ENCODE measurements at places on chromosomes 4 and X.
A peak's percentile ranks its signal among the peaks of the same experiment; 100 is the strongest.

- no peak for DNase-seq
These were observed 882.7 kb upstream of the PCDH10 start for GRCh38 chr4:132266374-132266773.

- no peak for DNase-seq
These were observed 582.8 kb upstream of the CPEB2 start for GRCh38 chr4:14419516-14419915.

DNA sequence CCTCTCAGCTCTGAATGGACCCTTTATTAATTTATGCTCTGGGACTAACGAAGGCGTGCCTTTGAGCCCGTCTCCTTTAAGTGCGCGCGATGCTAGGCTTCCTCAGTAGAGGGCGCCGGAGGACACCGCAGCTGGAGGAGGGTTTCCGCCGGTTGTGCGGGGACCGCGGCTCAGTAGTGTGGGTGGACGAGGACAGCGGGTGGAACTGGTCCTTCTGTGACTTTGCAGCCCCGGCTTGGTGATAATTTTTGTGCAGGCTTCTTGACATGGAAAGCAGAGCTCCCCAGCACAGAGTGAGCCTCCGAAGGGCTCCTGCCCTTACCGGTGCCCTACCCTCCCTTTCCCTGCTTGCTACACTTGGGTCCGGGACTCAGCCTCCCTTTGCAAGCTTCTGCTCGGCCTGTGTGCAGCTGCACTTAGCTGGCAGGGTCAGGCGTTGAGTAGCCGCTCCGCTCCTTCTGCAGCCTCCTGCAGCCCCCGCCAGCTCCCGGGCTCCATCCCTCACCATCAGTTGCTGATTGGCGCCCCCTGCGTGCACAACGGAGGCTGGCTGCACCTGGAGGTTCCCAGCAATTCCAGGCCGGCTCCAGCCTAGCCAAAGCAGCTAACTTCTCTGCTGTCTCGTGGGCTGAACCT lies 26.8 kb upstream of the BOD1L1 start:
- DNase-seq: peak; percentile 83

DNA sequence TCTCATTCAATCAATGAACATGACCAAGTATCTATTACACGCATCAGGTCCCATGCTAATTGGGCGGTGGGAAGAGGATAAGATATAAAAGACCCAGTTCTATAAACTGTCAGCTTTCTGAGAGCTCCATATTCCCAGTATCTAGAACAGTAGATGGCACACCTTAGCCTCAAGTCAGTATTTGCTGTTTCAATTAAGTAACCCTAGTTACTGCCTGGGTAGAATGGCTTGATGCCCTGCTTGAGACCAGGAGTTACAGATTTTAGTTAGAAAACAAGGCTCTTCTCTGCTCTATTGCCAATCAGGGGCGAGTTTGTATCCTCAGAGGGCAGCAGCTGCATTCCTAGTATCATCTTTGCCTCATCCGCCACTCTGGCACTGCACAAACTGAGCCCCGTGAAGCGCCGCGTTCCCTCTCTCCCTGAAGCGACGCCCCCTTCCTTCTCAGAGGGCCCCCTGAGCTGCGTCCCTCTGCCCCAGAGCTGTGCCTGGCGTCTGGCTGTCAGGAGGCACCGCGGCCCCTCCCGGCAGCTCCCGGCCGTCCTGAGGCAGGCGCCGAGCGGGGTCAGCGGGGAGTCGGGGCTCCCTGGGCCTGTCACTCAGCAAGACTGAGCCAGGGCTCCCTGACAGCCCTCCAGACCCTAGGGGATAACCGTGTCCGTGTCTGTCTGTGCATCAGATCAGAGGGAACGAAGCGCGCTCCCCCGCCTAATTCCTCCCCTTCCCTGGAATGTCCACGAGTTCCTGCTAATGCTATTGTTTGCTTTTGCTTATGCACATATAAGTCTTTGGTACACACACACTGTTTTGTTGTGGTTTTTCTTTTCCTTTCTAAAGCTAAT lies 212.4 kb upstream of the TTC29 start:
- no peak for DNase-seq

- no peak for DNase-seq
These were observed 10.4 kb downstream of the SLC9B1 start for GRCh38 chr4:103008875-103009729.

GRCh38 chr4:112213091-112213490 lies 18.5 kb upstream of the AP1AR start:
- no peak for DNase-seq

DNA sequence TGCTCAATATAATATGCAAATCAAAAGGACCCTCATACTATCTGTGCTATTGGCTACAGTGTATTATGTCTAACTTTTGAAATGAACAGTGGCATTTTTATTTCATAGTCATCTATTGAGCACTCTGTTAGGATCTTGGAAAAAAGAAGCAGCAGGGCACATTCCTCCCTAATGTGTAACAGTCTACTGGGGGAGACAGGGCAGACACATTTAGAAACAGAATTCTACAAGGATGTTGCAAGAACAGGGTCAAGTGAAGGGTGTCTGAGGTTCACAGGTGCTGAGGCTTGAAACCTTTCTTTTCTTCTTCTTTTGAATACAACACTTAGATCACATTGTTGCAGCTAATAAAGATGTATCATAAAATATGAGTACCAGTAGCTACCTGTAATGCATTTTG lies 129.7 kb upstream of the SLC4A4 start:
- DNase-seq: no peak

DNA sequence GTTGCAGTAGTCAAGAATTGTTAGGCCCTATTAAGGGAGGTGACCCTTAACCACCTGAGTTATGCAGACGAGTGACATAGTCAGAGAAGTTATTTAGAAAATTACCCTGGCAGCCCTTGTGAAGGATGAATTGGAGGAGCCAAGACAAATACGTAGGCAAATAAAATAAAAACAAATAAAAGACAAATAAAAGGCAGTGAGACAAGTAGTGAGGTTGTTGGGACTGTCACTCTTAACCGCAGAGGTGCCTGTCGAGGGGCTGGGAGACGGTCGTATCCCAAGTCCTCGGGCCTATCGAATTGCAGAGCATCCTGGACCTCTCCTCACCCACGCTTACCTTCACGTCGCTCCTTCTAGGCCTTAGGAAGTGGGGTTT lies 58.0 kb upstream of the ZC4H2 start:
- DNase-seq: no peak

- no peak for DNase-seq
These were observed 6.9 kb downstream of the ZDHHC9 start for GRCh38 chrX:129836827-129837226.

DNA sequence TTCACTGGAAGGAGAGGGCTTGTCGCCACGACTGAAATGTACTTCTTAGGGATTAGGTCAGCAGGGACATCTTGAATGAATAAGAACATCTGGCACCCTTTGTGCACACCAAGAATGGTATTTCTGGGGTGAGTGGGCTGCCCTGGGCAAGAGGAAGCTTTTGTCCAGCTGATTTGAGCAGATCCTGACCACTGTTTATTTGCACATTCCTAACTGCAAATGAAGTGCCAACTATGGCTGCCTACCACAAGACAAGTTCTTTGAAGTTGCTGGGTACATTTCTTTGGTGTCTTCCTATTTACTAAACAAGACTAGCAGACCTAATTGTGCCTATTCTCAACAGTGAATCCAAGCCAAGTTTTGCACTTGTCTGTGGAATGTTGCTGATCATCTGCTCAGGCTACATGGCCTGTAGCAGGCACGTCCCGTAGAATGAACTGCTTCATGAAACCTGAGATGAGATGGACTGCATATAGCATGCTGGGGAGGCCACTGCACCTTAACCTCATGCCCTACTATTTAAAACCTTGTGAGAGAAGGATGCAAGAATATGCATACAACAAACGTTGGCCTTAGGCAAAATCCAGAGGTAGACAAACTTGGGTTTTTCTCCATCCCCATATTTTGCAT lies 45.0 kb downstream of the PIR start:
- no peak for DNase-seq

- DNase-seq: peak; percentile 67
These were observed 45.9 kb upstream of the CDKN2AIP start for GRCh38 chr4:183398298-183399125.

GRCh38 chr4:150476776-150477175 lies 105.2 kb upstream of the MAB21L2 start:
- DNase-seq: no peak

DNA sequence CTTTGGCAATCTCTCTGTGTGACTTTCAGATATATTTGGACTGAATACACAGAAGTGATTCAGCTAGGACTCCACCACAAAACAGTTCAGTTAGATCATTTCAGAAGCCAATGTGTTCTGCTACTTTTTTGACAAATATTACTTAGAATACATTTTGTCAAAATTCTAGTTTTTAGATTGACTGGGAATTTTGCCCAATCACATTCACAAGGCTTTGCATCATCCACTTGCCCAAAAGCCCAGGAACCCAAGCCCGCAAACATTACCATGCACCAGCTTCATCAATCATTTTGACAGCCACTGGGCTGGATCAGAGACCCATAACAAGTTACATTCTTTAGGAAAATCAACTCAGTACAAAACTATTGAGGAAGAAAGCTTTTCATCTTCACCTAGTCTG lies 256.6 kb upstream of the NDST3 start:
- DNase-seq: no peak

Data from activated CD4-positive, alpha-beta T cell treated with anti-CD3 and anti-CD28 coated beads, Interleukin-2, amount 50 U/mL, for 48 hours (primary cell).